Esophagus mucosa (tissue), 1 donor: ENCODE measurements at places on chromosomes 16 and 17. TPM values are rescaled to one million over a fixed set of nuclear protein-coding genes. Genes with fewer than 3 reads are reported as not detected.
A peak's percentile ranks its signal among the peaks of the same experiment; 100 is the strongest.

- ATAC-seq = peak; percentile 40
These were observed 168.8 kb downstream of the C16orf78 start for GRCh38 chr16:49542391-49542891.

PLA2G10 gene
- total RNA-seq = not detected

ATP1B2 gene
- total RNA-seq = 0.36 TPM

GRCh38 chr16:4625560-4626159, 1.0 kb downstream of the MGRN1 start:
- peak; percentile 13 for ATAC-seq

GRCh38 chr17:3571043-3571900, 13.7 kb upstream of the TRPV3 start:
- ATAC-seq = peak; percentile 36

- peak; percentile 30 for ATAC-seq
These were observed 21.2 kb downstream of the ZNF469 start for GRCh38 chr16:88403794-88404581.

GRCh38 chr17:81711814-81712467, at the start of gene SLC25A10:
Gene SLC25A10, plus strand, starts transcription at chr17:81712284. Its CDS starts 143 bp downstream, at chr17:81712427.
- ATAC-seq = peak; percentile 84

DNA sequence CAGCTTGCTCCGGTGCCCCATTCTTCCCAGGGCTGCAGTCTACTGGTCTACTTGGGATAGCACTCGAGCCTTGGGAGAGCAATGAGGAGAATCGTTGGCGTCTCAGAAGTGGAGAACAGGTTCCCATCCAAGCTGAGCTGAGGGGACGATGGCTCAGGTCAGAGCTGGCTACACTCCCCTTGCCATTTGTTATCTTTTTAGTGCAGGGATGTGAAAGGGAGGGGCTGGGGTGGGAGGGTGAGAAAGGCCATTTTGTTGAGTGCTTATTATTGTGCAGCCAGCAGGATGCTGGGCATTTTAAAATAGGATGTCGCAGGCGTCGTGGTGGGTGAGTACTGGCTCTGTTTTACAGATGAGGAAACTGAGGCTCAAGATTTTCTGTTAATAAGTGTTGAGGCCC, 410.8 kb downstream of the SNX29 start:
- no peak for ATAC-seq

DNA sequence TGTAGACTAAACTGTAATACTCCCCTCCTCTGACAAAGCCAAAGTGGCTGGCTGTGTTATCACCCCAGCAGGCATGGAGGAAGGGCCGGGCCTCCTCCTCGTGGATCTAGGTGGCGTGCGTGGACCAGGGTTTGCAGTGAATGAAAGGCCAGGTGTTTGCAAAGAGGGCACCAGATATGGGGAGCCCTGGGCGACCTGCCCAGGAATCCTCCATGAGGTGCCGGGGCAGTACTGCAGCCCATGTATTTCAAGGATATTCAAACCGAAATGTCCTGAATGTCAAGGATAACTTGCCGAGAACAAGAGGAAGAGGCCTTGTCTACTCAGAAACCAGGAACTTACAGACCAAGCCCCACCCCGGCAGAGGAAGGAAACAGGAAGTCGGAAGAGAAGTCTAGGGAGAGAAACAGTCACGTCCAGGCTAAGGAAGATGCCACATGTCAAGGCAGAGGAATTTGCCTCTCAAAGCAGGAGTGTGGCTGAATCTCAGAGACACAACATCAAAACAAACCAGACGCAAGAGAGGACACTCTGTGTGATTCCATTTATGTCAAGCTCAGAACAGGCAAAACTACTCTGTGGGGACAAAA, 13.7 kb upstream of the OSGIN1 start:
- no peak for ATAC-seq

- ATAC-seq = no peak
These were observed 10.8 kb upstream of the ITGA3 start for GRCh38 chr17:50045154-50045553.

PIK3R5 gene
- 0.88 TPM for total RNA-seq

- ATAC-seq = peak; percentile 9
These were observed 14.9 kb downstream of the FOXK2 start for GRCh38 chr17:82534401-82534812.

- ATAC-seq = no peak
These were observed 82.6 kb upstream of the CCL2 start for GRCh38 chr17:34172390-34172918.

DNA sequence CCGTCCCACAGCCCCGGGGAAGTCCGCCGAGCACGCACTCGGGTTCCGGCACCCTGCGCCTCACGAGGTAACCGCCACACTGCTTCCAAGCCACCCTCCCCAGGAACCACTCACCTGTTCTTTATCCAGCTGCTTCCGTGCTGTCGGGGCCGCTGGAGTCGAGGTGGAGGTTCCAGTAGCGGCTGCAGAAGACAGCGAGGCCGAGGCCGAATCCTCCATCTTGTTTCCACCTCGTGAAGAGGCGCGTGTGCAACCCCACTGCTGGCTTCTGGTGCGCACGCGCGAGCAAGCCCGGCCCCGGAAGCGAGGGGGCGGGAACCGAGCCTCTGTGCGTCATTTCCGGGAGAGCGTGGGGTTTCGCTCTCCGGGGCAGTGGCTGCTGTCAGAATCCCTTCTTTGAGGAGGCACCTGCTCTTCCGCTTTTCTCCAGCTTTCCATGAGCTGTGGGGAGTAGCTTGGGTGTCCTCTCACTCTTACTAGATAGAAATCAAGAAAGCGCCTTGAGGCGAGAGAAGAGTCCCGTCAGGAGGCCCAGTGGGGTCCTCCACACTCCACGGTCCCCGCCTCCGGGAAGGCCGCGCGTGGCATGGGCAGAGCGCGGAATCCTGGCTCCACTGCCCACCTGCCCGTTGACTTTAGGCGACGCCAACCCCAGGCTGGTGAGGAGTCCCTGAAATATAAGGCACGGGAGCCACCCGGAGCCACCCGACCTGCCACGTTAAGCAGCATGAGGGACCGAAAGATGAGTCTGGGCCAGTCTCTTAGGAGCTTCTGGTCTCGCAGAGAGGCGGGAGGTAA, at the start of gene RSL1D1:
Gene RSL1D1 (minus strand): TSS at position 249 of the 798 bp plus-strand sequence. CDS start 30 bp downstream, at position 219.
- peak; percentile 97 for ATAC-seq

DNA sequence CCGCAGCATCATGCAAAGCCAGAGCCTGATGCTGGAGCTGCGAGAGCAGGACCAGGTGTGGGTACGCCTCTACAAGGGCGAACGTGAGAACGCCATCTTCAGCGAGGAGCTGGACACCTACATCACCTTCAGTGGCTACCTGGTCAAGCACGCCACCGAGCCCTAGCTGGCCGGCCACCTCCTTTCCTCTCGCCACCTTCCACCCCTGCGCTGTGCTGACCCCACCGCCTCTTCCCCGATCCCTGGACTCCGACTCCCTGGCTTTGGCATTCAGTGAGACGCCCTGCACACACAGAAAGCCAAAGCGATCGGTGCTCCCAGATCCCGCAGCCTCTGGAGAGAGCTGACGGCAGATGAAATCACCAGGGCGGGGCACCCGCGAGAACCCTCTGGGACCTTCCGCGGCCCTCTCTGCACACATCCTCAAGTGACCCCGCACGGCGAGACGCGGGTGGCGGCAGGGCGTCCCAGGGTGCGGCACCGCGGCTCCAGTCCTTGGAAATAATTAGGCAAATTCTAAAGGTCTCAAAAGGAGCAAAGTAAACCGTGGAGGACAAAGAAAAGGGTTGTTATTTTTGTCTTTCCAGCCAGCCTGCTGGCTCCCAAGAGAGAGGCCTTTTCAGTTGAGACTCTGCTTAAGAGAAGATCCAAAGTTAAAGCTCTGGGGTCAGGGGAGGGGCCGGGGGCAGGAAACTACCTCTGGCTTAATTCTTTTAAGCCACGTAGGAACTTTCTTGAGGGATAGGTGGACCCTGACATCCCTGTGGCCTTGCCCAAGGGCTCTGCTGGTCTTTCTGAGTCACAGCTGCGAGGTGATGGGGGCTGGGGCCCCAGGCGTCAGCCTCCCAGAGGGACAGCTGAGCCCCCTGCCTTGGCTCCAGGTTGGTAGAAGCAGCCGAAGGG, 24.2 kb downstream of the C1QTNF1 start:
- no peak for ATAC-seq

DNA sequence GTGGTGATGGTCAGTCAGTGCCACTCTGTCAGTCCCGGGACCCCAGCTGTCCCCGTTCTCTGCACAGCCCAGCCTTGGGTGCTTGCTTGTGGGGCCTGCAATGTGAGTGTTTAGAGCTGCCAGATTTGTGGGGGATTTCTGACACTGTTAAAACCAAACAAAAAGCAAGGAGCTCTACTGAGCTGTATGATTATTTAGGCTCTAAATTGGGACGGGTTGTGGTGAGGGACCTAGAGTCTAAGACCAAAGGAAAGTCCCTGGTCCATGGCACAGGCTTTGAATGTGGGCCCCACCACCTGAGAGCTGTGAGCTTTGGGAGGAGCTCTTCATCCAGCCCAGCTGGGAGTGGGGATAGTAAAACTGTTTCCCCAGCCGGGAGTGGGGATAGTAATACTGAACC, 63.3 kb downstream of the KSR1 start:
- ATAC-seq = no peak

KIF22 gene
- total RNA-seq = 28.7 TPM

C16orf54 gene
- total RNA-seq = 0.36 TPM

GRCh38 chr17:29710891-29711418, 88.2 kb upstream of the CORO6 start:
- ATAC-seq = peak; percentile 31

- peak; percentile 55 for ATAC-seq
These were observed 24.2 kb downstream of the B9D1 start for GRCh38 chr17:19338031-19338990.

- ATAC-seq = peak; percentile 26
These were observed 124.5 kb upstream of the ZFHX3 start for GRCh38 chr16:73172241-73172972.

- no peak for ATAC-seq
These were observed 3.3 kb downstream of the CFAP20 start for GRCh38 chr16:58125781-58126335.

UNC13D gene
- total RNA-seq = 26.0 TPM

ADAMTS18 gene
- not detected for total RNA-seq

GRCh38 chr16:964356-965035, 6.3 kb downstream of the LMF1 start:
- no peak for ATAC-seq

HS3ST3A1 gene
- 4.8 TPM for total RNA-seq

HOXB3 gene
- total RNA-seq = 6.0 TPM

DNA sequence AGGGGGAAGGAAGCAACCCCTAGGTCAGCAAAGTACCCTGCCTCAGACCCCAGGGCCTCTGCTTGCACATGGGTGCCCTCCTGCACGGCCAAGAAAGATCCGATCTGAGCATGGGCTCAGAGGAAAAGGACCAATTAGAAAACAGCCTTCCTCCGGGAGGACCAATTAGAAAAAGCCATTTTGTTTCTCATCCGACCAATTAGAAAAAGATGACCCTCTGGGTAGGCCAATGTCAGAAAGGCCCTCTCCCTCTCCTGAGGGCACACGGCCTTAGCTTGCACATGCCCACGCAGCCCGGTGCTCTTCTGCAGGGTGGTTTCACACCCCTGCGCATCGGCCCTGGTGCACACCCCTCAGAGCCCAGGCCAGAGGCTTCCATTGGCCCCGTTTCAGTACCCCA, 5.1 kb upstream of the CISD3 start:
- ATAC-seq = no peak

GRCh38 chr17:8053600-8053999, 14.7 kb downstream of the ALOX15B start:
- ATAC-seq = no peak

DNA sequence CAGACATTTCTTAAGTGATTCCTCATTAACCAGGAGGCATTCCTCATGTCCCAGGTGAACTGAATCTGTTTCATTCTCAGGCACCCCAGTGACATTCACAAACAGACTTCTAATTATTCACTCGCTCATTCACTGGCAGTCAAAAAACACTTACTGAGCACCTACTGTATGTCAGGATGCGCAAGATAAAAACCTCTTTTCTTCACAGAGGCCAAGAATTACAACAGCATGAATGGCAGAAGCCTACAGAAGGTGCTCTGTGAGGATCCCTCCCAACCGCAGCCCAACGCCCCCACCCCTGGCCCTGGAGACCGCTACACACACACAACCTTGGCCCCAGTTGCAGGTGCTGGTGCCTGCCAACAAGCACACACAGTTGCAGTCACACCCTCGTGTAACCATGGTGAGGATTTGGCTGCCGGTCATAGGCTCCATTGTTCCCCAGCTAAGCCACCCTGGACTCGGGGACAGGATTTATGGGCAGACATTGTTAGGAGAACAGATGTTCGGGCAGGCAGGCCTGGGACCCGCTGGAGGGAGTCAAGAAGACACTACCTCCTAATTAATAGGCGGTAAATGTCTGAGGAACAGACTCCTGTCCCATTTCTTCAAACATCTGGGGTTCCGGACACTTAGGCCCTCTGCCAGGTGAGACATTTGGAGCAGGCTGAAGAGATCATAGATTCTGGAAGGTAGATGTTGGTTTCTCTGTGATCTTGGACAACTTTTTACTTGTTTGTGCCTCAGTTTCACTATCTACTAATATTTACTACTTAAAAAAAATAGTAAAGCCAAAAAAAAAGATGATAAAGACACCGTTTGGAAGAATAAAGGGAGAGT, 43.2 kb downstream of the CUEDC1 start:
- peak; percentile 90 for ATAC-seq

DNA sequence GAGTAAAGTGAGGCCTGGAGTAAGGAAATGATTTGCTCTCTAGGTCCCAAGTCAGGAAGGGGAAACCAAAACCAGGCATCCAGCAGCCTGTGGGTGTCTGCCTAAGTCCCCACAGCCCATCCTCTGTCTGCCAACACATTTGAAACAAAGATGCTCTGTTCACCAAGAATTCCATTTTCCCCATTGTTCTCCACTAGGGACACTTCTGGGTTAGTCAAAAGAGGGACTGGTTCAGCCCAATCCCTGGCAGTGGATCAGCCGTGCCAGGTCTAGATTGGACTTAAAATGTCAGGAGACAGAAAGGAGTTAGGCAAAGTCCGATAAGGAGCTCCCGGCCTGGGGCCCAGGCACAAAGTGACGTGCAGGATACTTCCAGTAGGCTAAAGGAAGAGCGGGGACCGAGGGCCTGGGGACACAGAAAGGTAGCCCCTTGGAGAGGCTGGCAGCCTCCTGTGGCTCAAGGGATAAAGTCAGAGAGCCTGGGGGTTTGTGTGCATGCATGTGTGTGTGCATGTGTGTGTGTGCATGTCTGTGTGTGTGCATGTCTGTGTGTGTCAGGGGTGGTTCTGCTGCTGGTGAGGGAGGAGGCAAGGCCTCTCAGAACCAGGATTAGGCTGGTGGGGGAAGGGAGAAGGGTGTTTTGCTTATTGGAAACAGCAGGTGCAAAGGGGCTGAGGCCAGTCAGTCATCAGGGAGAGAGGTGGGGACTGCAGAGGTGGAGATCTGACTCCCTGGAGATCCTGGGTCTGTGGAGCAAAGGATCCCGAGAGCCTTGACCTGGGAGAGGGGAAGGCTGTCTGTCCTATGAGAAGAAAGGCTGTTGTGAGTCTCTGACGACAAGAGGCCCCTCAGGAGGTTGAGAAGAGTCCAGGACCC, 41.7 kb upstream of the IL34 start:
- no peak for ATAC-seq

DNA sequence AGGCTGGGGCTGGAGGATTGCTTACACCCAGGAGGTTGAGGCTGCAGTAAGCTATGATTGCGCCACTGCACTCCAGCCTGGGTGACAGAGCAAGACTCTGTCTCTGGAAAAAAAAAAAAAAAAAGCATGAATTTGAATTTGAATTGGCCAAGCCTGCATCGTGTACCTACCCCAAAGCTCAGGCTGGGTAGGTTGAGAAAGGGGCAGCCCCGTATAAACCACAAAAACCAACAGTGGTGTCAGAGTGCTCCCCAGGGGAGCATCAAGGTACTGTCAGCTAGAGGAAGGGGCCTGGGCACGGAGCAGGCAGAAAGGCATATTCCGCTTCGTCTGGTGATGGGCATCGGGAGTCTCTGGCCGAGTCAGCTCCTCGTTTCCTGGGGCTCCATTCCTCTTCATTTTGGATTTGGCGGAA, 40.9 kb downstream of the RAP1GAP2 start:
- peak; percentile 66 for ATAC-seq
